Naive B cell (primary cell): ENCODE measurements at places on chromosomes 4 and X. TPM values are rescaled to one million over a fixed set of nuclear protein-coding genes. Genes with fewer than 3 reads are reported as not detected.
A peak's percentile ranks its signal among the peaks of the same experiment; 100 is the strongest.

DNA sequence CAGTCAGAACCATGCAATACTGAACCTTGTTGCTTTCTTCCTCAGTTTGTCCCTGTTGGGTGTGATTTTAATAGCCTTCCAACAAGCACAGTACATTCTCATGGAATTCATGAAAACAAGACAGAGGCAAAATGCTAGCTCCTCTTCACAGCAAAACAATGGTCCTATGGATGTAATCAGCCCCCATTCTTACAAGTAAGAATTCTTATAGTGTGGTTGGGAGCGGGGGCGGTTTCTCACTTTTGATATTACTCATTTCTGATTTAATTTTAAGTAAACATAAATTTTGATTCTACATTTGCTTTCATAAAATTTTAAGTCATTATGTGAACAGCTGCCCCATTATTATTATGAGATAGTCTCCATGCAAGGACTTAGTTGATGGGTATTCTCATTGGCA lies 80.8 kb upstream of the TLR2 start:
- no peak overlapping the region for H3K27ac ChIP-seq
- no peak for DNase-seq
- H3K4me3 ChIP-seq, result no peak overlapping the region
- peaks cover 38% of the 10 kb centered on the region for H3K36me3 ChIP-seq

GRCh38 chr4:141686879-141687278 lies 50.5 kb downstream of the IL15 start:
- H3K4me1 ChIP-seq, result peaks cover 3% of the 10 kb centered on the region
- no peak overlapping the region for H3K4me3 ChIP-seq
- peaks cover 19% of the 10 kb centered on the region for H3K36me3 ChIP-seq
- no peak for DNase-seq

GRCh38 chrX:5702890-5703289 lies 525.8 kb downstream of the NLGN4X start:
- H3K4me3 ChIP-seq, result no peak overlapping the region
- no peak overlapping the region for H3K27ac ChIP-seq
- no peaks in the 10 kb centered on the region for H3K4me1 ChIP-seq
- H3K36me3 ChIP-seq, result no peaks in the 10 kb centered on the region
- no peaks in the 10 kb centered on the region for H3K27me3 ChIP-seq
- no peak for DNase-seq

GRCh38 chr4:37889849-37890800 lies 759 bp upstream of the TBC1D1 start:
- peak; percentile 53 for DNase-seq
- H3K4me1 ChIP-seq, result peaks cover 61% of the 10 kb centered on the region
- no peaks in the 10 kb centered on the region for H3K27me3 ChIP-seq
- H3K36me3 ChIP-seq, result no peaks in the 10 kb centered on the region

- DNase-seq, result no peak
- no peaks in the 10 kb centered on the region for H3K36me3 ChIP-seq
- no peak overlapping the region for H3K4me3 ChIP-seq
- peaks cover 28% of the 10 kb centered on the region for H3K27me3 ChIP-seq
Measured at GRCh38 chrX:40112996-40113395, 15.2 kb upstream of the BCOR start.

- no peak for DNase-seq
- no peak overlapping the region for H3K4me3 ChIP-seq
- H3K27me3 ChIP-seq, result no peaks in the 10 kb centered on the region
Measured at GRCh38 chrX:120321520-120322281, 10.4 kb upstream of the TMEM255A start.

DNA sequence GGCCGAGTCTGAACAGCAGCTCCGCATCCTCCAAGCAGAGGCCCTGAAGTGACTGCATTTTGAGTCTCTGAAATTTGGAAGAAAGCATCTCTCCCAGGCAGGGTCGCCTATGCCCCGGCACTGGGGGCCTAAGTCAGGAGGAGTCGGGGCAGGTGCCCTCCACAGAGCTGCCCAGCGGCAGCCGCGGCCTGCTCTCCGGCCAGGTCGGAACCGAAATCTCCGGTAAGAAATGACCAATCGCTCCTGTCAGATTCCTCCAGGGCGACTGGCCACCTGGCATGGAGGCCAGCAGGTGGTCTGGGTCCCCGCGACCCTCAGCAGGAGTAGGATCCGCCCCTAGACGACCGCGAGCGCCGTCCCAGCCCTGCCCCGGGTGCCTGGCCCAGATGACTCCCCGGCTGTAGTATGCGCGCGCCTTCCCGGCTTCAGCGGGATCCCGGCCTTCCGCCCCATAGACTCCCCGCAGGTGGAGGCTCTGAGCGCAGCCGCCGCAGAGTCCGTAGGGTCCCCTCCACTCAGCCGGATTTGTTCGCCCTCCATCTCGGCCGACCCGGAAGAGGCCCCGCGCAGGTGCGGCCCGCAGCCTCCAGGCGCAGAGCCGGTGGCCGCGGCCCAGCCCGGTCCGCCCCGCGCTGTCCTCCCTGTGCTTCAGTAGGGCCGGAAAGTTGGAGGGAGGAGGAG lies 1.5 kb downstream of the NKX1-1 start:
- H3K4me3 ChIP-seq, result no peak overlapping the region
- peak overlapping the region; percentile 83 for H3K27ac ChIP-seq
- peaks cover 10% of the 10 kb centered on the region for H3K36me3 ChIP-seq
- H3K4me1 ChIP-seq, result peaks cover 20% of the 10 kb centered on the region
- H3K27me3 ChIP-seq, result peaks cover 68% of the 10 kb centered on the region

Gene LPAR4
- not detected for polyA plus RNA-seq

Gene DIPK2B
- polyA plus RNA-seq, result not detected

Gene TRPC5OS
- polyA plus RNA-seq, result not detected
